NCI-H1436 treated with DMSO at 0.1 percent for 48 hours (cell line): ENCODE measurements at places on chromosomes 2 and 18.

DNA sequence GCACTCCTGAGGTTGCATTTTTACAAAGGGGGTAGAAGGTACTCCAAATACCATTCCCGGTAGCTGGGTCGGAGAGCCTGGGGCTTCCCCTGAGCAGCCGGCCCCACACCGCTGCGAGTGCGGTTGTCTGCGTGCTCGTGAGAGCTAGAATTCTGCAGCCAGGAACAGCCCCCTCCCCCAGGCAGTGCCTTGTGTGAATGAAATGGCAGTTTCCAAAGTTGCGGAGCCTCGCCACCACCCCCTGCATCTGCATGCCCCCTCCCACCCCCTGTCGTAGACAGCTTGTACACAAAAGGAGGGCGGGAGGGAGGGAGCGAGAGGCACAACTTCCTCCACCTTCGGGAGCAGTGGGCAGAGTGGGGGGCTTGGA, 1.1 kb downstream of the MYCN start:
- DNase-seq: no peak

DNA sequence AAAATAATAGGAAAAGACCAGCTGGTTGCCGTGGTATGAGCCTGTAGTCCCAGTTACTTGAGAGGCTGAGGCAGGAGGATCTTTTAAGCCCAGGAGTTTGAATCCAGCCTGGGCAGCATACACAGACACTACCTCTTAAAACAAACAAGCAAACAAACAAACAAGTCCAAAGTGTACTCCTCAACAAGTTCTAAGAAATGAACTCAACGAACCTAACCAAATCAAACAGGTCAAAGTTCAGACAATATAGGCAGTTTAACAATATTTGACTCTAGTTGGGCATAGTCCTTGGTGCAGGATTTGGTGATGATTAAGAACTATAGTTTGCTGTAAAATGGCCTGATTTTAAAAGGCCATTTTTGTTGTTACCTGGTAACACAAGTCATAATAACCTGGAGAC, 41.9 kb upstream of the RHOB start:
- no peak for DNase-seq

DNA sequence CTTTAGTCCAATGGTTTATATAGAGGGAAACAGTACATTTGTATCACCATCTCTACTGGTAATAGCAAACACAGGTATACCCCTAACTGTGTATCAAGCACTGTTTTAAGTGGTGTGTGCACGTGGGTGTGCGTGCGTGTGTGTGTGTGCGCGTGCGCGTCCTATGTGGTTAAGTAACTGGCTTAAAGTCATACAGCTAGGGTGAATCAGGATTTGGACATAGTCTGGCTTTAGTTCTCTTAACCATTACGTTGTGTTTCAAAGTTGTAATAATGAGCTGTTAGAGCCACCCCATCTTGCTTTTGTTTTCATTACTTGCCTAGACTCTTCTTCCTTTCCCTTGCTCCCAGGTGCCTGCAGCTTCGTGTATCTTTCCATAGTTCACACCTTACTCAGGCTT, 2.1 kb downstream of the HADHB start:
- no peak for DNase-seq

DNA sequence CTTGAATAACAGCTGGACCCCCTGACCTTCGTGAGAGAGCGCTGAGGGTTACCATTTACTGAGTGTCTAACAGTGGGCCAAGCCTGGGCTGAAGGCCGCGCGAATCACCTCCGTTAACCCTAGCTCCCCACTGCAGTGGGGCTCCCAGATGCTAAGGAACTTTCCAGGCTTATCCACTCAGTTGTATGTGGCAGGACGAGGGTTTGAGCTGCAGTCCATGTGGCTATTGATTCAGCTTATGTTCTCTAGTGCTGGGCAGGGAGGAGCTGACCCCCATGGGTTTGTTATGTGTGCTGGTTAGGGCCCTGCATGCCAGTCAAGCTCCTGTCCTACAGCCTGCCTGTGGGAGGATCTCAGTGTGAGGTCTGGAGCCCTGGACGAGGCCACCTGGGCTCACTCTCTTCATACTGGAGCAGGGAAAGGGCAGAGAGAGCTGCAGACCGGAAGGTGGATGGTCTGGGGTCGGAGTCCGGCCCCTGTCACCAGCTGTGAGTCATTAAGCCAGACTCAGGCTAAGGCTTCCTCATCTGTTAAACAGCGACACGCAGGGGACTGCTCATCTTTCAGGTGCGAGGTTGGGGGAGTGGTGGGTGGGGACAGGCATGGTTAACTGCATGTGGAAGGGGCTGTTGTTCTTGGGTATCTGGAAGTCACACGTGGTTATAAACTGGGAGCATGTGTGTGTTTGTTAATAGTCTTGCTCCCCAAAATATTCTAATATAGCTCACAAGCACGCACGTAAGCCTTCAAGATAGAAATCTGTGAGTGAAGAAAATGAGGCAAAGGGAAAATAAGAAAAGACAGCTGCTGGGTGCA, 6.6 kb downstream of the PSD4 start:
- no peak for DNase-seq

- peak; percentile 82 for DNase-seq
Observed at GRCh38 chr18:57915248-57915647, 112.1 kb upstream of the ATP8B1 start.

DNA sequence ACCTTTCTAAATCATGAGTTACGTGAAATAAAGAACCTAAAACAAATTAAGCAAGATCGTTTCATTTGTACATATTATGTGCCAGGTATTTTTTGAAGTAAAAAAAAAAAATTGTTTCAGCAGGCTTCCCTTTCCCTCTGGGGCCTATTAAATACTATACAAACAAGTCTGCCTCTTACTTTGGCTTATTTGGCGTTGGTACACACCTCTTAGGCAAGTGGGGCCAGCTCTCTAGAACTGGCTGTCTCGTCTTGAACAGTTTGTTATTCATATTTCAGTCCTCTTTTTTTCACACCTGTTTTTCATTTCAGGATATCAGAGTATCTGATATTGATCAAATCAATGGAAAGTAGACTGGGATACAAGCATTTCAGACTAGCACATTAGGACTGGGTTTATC, 27.4 kb upstream of the PPP3R1 start:
- DNase-seq: peak; percentile 75

DNA sequence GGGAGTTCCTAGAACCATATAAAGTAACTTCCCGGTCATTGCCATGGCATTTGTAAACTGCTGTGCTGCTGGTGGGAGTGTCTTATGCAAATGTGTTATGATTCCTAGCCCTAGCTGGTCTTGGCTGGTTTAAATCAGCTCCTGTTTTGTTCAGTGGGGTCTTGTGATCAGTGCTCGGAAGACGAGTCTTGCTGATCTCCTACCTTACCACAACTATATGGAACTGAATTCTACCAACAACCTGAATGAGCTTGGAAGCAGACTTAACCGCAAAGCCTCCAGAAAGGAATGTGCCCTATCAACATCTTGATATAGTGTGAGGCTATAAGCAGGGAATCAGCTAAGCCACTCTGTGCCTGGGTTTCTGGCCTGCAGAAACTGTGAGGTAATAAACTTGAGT, 33.5 kb downstream of the POLE4 start:
- DNase-seq: no peak

DNA sequence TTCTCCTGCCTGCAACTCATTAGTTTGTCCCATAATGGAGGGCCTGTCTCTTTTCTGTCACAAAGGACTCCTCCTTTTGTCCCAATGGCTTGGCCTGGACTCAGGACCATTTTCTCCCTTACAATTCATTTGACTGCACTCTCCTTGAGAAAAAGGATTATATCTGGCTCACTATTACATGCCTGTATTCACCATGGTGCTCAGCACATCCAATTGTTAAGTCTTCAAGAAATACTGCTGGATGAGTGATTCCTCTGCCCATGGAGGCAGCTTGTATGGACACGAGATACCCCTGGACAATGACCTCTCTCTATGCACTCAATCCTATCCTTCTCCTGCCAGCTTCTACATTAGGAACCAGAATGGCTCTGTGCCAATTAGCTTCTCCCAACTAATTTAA, 47.0 kb downstream of the CHST9 start:
- DNase-seq: no peak

GRCh38 chr18:5979971-5980457, 84.7 kb upstream of the TMEM200C start:
- DNase-seq: no peak

DNA sequence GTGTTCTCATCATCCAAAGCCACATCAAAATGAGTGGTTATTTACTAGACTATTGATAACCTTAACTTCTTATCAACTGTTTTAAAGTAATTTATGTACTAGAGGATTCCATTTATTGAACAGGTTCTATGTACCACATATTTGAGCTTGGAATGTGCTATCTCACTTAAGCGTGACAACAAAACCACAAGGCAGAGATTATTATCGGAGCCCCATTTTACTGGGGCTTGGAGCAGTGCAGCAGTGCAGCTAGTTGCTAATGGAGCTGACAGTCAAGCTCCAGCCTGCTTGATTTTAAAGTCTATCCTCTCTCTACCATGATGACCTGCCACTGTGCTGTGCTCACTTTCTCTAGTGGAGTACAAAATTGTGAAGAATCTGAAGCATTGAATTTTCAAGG, 24.6 kb downstream of the GCG start:
- DNase-seq: no peak

DNA sequence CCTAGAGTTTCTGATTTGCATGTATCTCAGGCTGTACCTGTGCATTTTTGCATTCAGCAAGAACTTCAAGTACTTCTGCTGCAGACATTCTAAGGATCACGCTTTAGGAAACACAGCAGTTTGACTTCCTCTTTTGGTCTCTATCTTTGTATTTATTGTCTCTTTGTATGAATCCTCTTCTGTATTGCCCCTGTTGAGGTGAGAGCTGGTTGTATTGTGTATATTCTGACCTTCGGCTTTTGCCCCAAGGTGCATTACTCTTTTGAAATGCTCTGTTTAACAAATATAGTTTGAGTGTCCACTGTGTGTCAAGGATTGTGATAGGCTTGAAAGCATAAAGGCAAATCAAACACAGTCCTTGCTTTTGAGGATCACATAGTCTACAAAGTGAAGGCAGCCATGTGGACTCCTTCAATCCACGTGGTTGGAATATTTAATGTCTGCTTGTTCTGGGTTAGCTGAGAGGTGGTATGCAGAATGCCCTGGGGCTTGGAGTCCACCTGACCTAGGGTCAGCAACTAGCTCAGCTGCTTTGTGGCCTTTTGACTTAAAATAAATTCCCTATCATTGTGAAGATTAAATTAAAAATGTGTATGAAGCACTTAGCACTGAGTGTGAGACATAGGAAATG, 108.1 kb downstream of the LYPD6 start:
- DNase-seq: no peak

DNA sequence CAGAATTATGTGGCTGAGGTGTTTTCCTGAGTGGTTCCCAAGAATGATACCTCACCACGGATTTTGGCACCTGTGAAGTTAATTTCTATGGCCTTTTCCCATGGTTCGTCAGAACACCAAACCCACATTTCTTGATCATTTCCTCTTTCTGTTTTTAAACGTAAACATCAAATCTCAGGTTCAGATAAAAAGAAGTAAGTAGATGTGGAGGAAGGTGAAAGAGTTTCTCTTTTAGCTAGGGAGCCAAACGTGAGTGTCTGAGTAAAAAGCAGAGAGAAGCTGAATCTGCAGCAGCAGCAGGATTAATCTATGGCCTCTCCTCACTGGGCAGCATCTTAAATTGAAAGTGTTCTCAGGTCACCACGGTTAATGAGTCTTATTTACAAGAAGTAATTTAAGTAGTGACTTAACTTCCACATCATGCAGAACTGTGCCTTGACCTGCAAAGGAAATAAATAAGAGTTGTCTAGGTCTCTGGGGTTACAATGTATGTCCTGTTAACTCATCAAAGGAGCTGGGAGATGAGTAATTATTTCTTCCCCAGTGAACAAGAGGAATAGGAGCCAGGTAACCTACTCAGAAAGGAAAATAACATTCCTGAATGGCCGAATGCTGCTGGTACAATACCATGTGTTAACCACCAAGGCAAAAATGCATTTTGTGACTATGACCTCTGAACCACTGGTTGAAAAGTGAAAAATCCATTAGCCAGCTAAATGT, 139.6 kb upstream of the NETO1 start:
- DNase-seq: no peak

DNA sequence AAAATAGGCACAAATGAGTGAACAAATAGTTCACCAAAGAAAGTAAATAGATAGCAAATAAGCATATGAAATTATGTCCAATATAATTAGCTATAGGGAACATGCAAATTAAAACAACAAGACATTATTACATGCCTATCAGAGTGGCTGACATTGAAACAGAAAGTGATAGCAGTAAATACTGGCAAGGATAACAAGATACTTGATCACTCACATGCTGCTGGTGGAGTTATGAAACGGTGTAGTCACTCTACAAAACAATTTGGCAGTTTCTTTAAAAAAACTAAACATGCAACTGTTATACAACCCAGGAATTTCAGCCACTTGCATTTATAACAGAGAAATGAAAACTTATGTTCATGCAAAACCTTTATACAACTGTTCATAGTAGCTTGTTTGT, 439.2 kb upstream of the ACVR2A start:
- no peak for DNase-seq

DNA sequence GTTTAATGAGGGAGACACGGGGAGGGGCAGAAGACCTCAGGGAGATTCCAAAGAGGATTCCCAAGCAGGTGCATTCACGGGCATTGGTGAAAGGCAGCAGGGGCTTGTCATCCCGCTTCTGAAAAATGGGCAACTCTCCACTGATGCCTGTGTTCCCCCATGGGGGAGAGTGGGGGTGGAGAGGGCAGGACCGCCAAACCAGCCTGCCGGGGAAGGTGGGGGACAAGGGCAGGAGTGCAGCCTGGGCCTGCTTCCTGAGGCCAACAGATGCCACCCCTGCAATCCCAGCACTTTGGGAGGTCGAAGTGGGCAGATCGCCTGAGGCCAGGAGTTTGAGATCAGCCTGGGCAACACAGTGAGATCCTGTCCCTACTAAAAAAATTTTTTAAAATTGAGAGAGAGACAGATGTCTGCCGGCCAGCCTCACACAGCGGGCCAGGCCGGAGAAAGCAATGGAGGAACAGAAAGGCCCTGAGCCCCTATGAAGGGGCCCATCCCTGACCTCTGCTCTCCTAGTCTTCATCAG, 44.8 kb upstream of the UBE2F start:
- DNase-seq: no peak

DNA sequence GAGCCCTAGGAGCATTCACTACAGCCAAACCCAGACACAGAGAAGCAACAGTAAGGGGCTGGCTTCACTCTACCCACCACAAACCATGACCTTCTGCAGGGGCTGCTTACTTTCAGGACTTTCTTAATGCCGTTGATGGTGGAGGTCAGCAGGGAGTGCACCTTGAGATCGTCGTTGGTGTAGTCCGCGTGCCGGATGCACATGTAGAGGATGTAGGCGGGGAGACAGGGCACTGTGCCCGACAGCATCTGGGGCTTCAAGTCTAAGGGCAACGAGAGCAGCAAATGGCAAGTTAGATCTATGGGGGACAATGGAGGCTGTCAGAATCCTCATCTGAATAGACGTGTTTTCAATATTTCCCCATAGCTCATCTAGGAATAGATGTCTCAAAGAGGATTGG, 29.8 kb upstream of the ACAA2 start:
- DNase-seq: no peak

GRCh38 chr2:120450196-120450820, 104.4 kb downstream of the INHBB start:
- no peak for DNase-seq

DNA sequence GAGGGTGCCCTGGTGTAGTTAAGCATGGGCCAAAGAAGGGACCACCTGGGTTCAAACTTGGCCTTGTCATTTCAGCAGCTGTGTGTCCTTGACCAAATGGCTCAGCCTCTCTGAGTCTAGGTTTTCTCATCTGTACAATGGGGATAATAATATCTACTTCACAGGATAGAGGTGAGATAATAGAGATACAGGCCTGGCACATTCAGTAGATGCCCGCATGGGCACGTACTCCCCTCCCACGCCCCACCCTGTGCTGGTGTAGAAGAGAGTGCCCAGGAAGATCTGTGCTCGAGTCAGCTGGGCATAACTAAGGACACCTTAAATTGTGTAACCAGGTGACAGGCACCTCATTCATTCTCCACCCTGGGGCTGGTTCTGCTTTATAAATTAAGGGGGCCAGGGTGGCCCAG, 8.4 kb upstream of the TMEM185B start:
- DNase-seq: no peak
